ENCODE measurements at places on chromosomes 1 and 21.

DNA sequence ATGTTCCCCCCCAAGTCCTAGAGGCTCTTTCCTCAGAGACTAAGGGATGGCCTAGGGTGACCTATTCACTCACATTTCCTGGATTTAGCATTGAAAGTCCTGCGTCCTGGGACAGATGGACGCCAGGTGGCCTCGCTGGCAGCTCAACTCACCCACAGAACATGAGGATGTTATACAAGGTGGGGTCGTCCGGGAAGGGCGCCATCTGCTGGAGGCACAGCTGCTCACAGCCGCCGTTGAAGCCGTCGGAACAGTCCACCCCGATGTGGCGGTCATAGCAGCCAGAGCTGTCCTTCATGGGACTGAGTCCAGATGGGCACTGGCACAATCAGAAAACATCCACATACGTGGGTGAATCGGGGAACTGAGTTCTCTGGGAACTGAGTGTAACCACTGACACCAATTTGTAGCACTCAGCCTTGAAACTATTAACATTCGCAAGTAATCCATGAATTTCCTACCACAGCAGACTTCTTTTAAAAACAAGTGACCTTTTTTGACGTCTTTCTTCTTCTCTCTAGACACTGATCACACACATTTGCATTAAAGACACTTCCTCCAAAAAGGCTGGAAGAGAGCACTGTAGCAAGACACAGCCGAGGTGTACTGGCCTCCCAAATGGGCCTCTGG lies 215.4 kb downstream of the ASTN1 start:
- DNase-seq = peak; percentile 11

- DNase-seq = no peak
These were observed 95.9 kb downstream of the GIPC2 start for GRCh38 chr1:78141531-78142231.

DNA sequence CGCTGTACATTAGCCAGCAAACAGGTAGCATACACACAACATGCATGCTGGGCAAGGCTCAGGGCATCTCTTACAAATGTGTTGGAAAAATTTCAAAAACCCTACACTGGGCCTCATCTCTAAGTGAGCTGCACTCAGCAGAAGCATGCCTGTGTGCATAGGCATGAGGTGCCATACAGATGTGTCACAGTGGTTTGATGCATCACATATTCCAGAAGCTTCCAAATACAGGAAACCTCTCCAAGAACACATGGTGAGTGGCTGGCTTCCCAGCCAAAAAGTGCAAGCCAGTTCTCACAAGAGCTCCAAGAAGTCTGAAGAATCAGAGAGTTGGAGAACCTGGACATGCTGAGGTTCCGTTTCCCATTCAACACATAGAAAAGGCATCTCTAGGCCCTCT lies 58.3 kb downstream of the CD46 start:
- DNase-seq = no peak

DNA sequence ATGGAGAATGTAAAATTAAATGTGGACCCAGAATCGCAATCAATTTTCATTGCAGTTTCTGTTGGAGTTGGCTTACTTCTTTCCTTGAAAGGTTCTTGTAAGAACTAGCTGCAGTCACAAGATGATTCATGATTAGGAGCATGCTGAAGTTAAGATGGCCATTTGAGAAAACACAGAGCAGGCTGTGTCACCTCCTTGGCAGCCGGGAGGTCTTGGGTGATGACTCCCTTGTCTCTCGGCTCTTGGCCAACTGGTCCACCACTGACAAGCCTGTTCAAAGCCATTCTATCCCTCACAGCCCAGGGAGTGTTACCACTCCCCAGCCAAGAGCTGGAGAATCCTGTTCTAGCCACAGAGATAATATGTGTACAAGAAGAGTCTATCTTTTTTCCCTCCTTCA lies 40.6 kb downstream of the OPTC start:
- no peak for DNase-seq

GRCh38 chr1:9115351-9116205 lies 13.3 kb downstream of the GPR157 start:
- DNase-seq = no peak

GRCh38 chr1:40877698-40878097 lies 15.5 kb upstream of the CITED4 start:
- no peak for DNase-seq

DNA sequence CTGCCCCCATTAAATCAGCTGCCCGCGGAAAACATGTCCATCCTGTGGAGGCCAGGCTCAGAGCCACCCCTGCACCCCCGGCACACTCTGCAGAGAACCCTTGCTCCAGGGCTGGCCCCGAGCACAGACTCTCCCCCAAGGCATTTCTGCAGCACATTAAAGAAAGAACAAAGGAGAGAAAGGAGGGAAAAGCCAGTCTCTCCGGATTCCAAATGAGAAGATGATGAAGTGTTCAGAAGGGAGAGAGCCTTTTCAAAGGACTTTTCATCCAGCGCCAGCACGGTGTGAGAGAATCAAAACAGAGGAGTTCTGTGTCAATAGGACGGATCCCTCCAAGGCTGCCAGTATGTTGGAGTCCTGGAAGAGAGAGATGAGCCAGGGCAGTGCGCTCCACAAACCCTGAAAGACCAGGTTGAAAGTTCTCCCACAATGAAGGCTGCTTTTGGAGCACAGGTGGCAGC lies 498.3 kb downstream of the NPHP4 start:
- no peak for DNase-seq

GRCh38 chr1:147626739-147627138 lies 43.6 kb downstream of the ACP6 start:
- DNase-seq = no peak

DNA sequence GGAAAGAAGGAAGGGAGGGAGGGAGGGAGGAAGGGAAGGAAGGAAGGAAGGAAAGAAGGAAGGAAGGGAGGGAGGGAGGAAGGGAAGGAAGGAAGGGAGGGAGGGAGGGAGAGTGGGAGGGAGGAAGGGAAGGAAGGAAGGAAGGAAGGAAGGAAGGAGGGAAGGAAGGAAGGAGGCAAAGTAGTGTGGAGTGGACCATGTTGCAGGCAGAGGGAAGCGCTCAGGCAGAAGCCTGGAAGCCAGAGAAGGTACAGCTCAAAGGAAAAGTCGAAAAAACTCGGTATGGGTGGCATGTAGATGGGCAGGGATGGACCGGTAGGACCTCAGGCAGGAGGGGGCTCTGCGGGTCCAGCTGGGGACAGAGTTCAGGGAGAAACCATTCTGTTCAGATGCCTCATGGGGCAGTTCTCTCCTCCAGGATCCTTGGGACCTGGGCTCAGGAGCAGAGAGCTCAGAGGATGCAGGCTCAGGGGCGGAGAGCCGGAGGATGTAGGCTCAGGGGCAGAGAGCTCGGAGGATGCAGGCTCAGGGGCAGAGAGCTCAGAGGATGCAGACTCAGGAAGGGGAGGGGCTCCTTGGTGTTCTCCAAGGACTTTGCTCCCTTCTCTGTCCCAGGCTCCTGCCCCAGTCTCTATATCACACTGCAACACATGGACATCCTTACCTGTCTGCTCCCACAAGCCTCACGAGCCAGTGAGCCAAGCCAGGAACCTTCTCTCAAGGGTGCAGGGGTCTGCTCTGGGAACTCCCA lies 13.6 kb upstream of the PADI3 start:
- no peak for DNase-seq

- no peak for DNase-seq
These were observed 5.2 kb upstream of the PIGR start for GRCh38 chr1:206951318-206952100.

DNA sequence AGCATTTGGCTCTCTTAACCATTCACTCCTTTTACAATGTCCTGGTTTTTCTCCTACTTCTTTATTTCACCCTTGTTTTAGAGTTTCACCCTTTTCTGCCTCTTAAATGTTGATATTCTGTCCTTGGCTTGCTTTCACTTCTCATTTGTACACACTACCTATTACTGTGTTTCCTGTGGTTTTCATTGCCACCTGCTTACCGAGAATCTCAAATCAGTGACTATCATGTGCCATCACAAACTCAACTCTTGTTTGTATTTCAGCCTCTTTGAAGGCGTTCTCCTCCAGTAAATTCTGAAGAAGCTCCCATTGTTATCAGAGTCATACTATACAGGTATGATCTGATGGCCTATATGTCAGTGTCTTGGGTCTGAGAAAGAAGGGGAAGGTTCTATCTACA lies 65.7 kb downstream of the NPHS2 start:
- no peak for DNase-seq

- no peak for DNase-seq
These were observed 4.8 kb upstream of the CAMSAP2 start for GRCh38 chr1:200733907-200734306.

DNA sequence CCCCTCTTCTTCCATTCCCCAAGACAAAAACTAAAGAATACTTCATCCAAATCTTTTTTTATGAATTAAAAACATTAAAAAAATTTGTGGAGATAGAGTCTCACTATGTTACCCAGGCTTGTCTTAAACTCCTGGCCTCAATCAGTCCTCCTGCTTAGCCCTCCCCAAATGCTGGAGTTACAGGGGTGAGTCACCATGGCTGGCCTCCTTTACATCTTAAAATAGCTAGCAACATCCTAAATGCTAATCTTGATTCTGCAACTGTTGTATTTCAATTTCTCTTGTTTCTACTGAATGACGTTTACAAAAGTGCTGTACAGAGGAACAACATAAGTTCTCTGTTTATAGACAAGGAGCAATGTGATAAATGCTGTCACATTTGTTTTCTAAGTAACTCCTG lies 483.5 kb downstream of the ADGRL2 start:
- DNase-seq = no peak

DNA sequence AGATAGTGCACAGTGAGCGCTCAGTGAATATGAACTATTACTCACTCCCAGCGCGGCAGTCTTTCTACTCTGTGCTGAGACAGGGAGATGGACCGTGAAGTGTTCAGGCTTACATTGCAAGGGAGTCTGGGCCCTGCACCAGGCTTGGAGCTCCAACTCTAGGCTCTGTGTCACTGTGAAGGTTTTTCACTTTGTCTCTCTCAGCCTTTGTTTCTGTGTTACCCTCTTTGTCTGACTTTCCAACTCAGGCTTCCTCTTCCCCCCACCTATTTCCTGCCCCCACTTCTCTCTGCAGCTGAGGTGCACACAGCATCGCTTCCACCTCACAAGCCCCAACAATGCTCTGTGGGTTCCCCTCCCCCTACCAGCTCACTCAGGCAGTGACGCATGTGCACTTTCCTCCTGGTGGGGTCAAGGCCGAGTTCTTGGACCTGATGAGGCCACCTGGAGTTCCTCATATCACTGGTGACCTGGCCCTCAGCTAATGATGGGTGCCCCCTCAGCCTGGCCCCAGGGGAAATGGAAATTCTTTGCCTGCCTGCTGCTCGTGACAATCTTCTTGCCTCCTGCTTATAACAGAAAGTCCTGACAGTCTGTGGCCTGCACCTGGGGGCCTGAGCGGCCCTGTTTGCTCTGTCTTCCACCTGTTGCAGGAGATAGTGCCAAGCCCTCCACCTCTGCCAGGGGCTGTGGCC lies 1.1 kb upstream of the LCK start:
- DNase-seq = peak; percentile 90

DNA sequence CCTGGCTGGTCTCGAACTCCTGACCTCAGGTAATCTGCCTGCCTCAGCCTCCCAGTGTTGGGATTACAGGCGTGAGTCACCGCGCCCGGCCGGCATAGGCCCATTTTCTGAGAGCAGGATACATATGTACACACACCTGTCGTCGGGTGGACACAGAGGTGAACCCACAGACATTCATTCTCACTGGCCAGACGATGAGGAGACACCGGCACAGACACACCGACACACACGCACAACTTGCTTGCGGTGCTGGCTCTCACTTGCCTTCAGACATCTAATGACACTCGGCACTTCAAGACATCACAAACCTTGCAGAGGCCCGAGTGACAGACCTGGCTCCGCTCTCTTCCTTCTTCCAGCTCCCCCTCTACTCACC lies 579 bp downstream of the PTCH2 start:
- no peak for DNase-seq

- DNase-seq = no peak
These were observed 167.7 kb upstream of the USP24 start for GRCh38 chr1:55382806-55383305.

GRCh38 chr1:191508239-191508638 lies 650.0 kb upstream of the RGS18 start:
- no peak for DNase-seq

DNA sequence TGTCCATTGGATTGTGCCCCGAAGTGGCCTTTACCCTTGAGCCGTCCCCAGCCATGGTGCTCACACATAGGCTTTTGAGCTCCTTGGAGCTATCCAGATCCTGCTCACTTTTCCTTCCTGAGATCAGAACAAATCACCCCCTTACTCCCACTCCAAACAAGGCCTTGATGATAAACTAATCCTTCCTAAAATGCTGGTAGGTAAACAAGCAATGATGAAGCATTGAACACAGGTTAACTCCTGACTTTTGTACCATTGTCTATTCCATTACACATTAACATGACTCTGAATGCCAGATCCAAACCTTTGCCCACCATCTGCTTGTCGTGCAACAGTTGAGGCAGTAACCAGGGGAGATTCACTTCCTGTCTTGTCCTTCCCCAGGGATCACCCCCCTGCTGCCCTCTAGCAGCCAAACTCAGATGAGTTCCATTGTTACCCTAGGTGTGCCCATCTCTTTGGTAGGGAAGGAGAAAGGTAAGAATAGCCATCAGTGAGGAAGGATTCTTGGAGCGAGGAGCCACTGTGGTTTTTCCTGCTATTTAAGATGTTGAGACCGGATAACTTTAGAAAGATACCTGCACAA lies 79.5 kb upstream of the DNAJC6 start:
- DNase-seq = no peak

DNA sequence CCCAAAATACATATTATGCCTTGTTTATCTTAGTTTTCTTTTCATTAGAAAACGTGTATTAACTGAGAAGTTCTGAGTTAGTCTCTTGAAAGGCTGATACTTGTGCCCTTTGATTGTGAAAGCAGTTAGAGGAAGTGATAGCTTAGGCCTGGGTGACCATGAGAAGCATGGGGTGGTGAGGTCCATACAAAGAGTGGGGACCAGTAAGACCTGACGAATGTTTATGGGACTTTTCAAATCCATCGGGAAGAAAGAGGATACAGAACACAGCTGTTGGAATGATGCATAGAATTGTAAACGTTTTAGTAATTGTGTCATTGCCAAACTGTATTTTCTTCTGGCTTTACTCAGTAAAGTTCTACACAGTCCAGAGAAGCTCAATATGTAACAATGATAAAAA lies 259.8 kb downstream of the LMO4 start:
- no peak for DNase-seq

DNA sequence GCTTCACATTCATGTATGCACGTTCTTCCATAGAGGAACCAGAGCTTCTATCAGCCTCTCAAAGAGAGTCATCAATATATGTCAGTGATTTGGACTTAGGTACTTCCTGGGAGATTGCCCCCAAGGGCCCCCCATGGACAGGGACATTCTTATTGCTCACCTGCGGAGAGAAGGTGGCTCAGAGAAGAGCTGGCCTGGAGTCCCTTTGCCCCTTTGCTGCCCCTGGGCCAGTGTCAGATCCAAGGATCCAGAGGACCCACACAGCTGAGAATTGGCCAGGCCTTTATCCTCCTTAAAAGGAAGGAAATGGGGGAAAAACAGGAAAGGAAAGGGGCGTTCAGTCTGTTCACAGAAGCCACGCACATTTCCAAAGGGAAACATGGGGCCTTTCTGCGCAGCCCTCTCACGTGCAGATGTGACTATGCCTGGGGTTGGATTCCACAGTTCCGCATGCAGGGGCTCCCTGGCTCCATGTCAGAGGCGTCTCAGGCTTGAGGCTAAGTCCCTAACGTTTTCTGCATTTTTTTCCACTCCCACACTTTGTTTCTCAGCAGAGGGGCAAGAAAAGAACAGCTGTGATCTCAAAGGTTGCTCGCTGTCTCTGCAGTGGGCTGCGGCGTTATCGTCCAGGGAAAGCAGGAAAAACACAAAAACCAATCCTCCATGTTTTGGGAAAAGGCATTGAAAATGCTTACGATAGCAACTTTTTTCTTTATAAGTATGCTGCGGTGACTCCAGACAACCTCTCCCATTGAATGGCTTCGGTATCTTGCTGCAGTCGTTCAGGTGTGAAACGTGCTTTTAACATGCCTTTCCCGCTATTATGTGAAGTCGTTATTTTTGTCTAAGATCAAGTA lies 5.9 kb downstream of the C1orf226 start:
- no peak for DNase-seq

Measured in activated CD4-positive, alpha-beta T cell treated with anti-CD3 and anti-CD28 coated beads, Interleukin-2, amount 10 ng/mL, durations not matched to agents 7 days and 5 days (primary cell).